ENCODE measurements at places on chromosomes 2 and 18.

DNA sequence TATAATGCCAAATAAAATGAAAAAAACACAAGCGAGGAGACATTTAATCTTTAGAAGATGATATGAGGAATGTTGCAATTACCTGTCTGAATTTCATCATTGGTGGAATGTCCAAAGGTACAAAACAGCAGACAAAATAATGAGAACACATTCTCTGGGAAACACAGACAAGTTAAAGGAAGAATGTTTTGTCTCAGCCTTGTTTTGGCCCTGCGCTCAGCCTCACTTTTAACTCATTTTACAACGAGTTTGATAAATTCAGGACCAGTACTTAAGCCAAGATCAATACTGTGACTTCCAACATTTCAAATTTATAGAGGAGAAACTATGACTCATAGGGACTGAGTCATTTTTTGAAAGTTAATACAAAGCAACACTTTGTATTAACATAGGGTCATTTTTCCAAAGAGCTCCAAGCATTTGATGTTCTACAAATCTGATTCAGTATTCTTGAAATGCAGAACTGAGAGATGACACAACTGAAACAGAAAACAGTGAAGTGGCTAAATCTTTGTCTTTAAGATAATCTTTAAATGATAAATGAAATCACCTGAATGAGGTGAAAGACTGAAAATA, 833.2 kb upstream of the CHAC2 start:
- H3K4me1 ChIP-seq: no peaks in the 10 kb centered on the region
- no peak for DNase-seq
- no peaks in the 10 kb centered on the region for H3K27me3 ChIP-seq
- no peak overlapping the region for H3K27ac ChIP-seq

- H3K27me3 ChIP-seq: no peaks in the 10 kb centered on the region
- peaks cover 15% of the 10 kb centered on the region for H3K36me3 ChIP-seq
- no peaks in the 10 kb centered on the region for H3K4me1 ChIP-seq
- no peak overlapping the region for H3K27ac ChIP-seq
These were observed 8.8 kb downstream of the IWS1 start for GRCh38 chr2:127517465-127517864.

GRCh38 chr2:26001743-26002351, 19.6 kb upstream of the KIF3C start:
- H3K27ac ChIP-seq: no peak overlapping the region
- H3K4me1 ChIP-seq: no peaks in the 10 kb centered on the region
- no peaks in the 10 kb centered on the region for H3K36me3 ChIP-seq
- H3K27me3 ChIP-seq: no peaks in the 10 kb centered on the region
- no peak for DNase-seq

GRCh38 chr2:191824398-191824797, 22.5 kb downstream of the CAVIN2 start:
- DNase-seq: no peak
- no peaks in the 10 kb centered on the region for H3K4me1 ChIP-seq
- H3K4me3 ChIP-seq: no peak overlapping the region

- DNase-seq: no peak
- no peak overlapping the region for H3K4me3 ChIP-seq
- H3K36me3 ChIP-seq: peaks cover 16% of the 10 kb centered on the region
- no peaks in the 10 kb centered on the region for H3K27me3 ChIP-seq
These were observed 142.7 kb upstream of the CREB1 start for GRCh38 chr2:207387001-207387571.

DNA sequence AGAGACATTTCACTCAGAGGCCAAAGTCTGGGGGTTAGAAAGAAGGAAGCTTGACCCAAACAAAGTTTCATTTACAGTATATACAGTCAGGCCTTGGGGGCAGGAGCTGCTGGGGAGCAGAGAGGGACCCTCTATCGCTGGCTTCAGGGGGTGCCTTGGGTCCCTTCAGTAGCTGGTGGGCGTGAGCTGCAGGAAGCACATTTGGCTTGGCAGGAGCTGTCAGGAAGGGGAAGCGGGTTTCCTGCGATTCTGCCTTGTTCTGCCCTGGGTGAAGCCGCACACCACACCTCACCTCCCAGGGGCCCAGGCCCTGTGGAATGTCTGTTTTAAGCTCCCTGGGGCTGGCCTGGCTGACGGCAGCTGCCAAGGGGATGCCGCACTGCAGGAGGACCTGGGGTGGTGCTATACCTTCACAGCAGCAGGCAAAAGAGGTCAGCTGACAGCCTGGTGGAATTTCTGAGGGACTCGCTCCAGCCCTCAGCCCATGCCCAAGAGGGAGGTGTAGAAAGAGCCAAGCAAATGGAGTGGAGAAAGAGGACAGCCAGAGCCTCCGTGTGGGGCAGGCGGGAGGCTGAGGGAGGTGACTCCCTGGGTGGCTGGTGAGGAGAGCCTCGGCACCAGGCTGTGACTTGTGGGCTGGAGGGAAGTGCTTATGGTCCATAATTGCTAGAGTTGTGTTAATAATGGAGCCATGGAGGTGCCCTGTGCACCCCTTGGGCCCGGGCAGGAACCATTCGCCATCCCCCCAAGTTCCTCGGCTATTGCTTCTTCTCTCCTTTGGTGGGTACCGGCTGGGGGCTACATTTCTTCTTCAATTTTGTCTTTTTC, 43.9 kb downstream of the PSD4 start:
- H3K27me3 ChIP-seq: no peaks in the 10 kb centered on the region
- H3K27ac ChIP-seq: no peak overlapping the region
- H3K36me3 ChIP-seq: no peaks in the 10 kb centered on the region
- H3K4me3 ChIP-seq: no peak overlapping the region

DNA sequence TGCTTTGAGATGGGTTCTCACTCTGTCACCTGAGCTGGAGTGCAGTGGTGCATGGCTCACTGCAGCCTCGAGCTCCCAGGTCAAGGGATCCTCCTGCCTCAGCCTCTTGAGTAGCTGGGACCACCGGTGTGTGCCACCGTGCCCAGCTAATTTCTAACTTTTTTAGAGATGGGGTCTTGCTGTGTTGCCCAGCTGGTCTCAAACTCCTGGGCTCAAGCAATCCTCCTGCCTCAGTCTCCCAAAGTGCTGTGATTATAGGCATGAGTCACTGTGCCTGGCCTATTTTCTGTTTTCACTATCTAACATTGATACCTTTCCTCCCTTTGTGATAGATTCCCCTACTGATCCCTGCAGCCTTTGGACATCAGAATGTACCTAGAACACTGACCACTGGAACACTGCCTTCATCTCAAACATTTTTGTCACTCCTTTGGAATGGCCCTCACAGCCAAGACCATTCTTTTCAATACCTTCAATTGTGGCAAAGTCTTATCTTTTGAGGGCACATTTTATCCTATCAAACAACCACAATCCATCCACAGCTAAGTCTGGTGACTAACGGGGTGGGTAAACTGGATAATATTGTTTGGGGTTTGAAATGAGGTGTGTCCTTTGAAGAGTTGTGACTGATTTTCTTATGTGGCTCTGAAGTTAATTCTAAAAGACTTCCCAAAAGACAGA, 43.7 kb downstream of the EPAS1 start:
- no peak overlapping the region for H3K27ac ChIP-seq
- H3K4me3 ChIP-seq: no peak overlapping the region
- no peaks in the 10 kb centered on the region for H3K27me3 ChIP-seq
- no peak for DNase-seq
- no peaks in the 10 kb centered on the region for H3K36me3 ChIP-seq

- no peaks in the 10 kb centered on the region for H3K27me3 ChIP-seq
- H3K36me3 ChIP-seq: peaks cover 98% of the 10 kb centered on the region
- H3K4me1 ChIP-seq: peaks cover 2% of the 10 kb centered on the region
- no peak overlapping the region for H3K27ac ChIP-seq
- DNase-seq: no peak
- H3K4me3 ChIP-seq: no peak overlapping the region
These were observed 8.6 kb downstream of the XRCC5 start for GRCh38 chr2:216117561-216118340.

DNA sequence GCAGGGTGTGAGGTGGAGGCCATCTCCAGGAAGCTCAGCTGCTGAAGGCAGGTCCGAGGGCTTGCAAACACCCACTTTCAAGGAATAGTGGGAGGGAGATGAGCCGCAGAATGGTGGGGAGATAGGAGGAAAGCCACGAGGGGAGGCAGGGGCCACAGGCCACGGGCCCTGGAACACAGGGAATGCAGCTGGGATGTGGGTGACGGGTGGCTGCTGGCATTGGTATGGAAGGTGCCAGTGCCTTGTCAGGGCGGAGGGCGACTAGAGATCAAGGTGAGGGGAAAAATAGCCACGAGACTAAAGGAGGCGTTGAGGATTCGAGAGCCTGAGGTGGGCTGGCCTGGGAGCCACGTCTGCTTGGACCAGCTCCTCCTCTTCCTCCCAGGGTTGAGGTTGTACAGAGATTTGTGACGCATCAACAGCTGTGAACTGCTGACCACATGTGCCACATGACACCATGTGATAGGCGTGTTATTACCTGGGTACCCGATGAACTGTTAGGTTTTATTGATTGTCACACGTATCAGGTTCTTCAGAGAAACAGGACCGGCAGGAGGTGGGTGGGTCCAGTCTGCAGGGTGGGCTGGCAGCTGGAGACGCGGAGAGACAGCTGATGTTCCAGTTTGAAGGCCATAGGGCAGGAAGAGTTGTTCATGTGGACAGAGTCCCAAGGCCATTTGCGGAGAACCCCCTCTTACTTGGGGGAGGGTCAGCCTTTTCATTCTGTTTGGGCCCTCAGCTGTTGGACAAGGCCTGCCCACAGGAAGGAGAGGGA, 9.9 kb downstream of the IMPA2 start:
- no peak overlapping the region for H3K27ac ChIP-seq
- H3K36me3 ChIP-seq: peaks cover 5% of the 10 kb centered on the region
- H3K27me3 ChIP-seq: no peaks in the 10 kb centered on the region

- H3K4me1 ChIP-seq: peaks cover 7% of the 10 kb centered on the region
- no peak overlapping the region for H3K27ac ChIP-seq
- no peak overlapping the region for H3K4me3 ChIP-seq
- no peaks in the 10 kb centered on the region for H3K27me3 ChIP-seq
- DNase-seq: no peak
These were observed 127.2 kb upstream of the PPP1CB start for GRCh38 chr2:28624436-28624792.

- H3K4me3 ChIP-seq: no peak overlapping the region
- DNase-seq: no peak
- H3K27me3 ChIP-seq: no peaks in the 10 kb centered on the region
- no peak overlapping the region for H3K27ac ChIP-seq
- no peaks in the 10 kb centered on the region for H3K36me3 ChIP-seq
These were observed 358.7 kb upstream of the TFPI start for GRCh38 chr2:187912950-187913349.

GRCh38 chr2:100939445-100939844, 62.6 kb upstream of the RPL31 start:
- no peaks in the 10 kb centered on the region for H3K27me3 ChIP-seq
- no peaks in the 10 kb centered on the region for H3K36me3 ChIP-seq

DNA sequence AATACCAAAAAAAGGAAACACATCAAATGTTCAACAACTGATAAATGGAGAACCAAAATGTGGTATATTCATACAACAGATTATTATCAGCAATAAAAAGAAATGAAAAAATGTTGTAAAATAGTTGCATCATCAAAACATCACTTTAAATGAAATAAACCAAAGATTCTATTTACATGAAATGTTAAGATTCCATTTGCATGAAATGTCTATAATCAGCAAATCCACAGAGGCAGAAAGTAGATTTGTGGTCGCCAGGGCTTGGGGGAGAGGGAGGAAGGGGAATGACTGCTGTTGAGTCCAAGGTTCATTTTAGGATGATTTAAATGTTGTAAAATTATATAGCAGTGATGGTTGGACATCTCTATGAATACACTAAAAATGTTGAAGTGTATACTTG, 181.9 kb downstream of the RTP5 start:
- no peaks in the 10 kb centered on the region for H3K36me3 ChIP-seq
- no peak for DNase-seq
- H3K27me3 ChIP-seq: peaks cover 15% of the 10 kb centered on the region

DNA sequence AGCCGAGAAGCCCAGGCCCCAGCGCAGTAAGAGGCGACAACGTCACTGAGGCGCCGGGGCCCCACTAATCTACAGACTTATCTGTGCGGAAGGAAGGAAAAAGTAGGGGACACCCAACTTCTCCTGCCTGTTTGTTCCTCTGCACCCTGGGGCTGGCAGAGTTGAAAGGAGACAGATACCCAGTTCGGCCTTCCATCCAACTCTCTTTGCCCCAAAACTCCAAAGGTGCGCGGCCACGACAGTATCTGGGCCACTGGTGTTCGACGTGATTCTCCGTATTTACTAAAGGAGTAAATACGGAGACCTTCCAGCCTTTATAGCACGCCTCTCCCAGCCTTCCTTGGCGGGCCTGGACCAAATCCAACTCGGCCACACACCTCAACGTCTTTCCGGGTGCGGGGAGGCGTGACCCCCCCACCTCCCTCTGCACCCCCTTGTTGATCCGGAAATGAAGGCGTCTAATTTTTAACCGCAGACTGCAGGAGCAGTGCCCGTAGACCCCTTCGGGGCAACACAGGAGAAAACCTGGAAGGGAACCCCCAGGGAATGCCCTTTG, 1.6 kb downstream of the SMAD7 start:
- no peaks in the 10 kb centered on the region for H3K27me3 ChIP-seq
- peaks cover 49% of the 10 kb centered on the region for H3K36me3 ChIP-seq
- H3K27ac ChIP-seq: no peak overlapping the region

GRCh38 chr2:120589771-120590608, 145.7 kb upstream of the GLI2 start:
- H3K27me3 ChIP-seq: peaks cover 14% of the 10 kb centered on the region
- no peak overlapping the region for H3K4me3 ChIP-seq
- H3K36me3 ChIP-seq: no peaks in the 10 kb centered on the region
- peaks cover 5% of the 10 kb centered on the region for H3K4me1 ChIP-seq

DNA sequence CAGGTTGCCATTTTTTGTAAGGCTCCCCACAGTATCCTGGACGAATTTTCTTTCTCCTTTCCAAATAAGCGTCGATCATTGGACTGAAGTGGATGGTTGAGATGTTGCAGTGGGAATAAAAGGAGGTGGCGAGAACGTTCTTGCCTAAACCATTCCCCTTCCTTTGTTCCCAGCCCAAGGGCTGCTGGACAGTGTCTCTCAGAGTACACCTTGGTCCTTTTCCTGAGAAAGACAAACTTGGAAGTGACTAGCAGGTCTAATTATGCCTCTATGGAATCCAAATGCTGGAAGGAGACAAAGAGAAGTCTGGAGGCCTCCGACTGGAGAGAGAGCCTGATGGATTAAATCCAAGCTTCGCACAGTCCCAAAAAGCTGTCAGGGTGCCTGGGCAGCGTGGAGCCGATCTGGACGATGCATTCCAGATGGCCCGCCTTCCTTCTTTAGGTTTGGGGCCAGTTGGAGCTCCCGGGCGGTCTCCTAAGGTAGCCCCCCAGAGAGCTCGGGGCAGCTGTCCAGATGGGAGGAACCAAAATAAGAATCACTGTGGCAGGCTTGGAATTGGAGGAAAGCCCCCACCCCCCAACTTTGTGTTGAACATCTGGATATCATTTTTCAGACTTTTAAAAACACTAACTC, 186.8 kb downstream of the TMEM247 start:
- H3K27ac ChIP-seq: no peak overlapping the region
- DNase-seq: no peak
- H3K27me3 ChIP-seq: no peaks in the 10 kb centered on the region
- no peak overlapping the region for H3K4me3 ChIP-seq

- peaks cover 3% of the 10 kb centered on the region for H3K36me3 ChIP-seq
- H3K27me3 ChIP-seq: no peaks in the 10 kb centered on the region
- H3K4me3 ChIP-seq: no peak overlapping the region
- no peak overlapping the region for H3K27ac ChIP-seq
These were observed 5.8 kb downstream of the HDAC4 start for GRCh38 chr2:239394978-239395377.
